ENCODE measurements at places on chromosomes 5 and 9.
A peak's percentile ranks its signal among the peaks of the same experiment; 100 is the strongest.

DNA sequence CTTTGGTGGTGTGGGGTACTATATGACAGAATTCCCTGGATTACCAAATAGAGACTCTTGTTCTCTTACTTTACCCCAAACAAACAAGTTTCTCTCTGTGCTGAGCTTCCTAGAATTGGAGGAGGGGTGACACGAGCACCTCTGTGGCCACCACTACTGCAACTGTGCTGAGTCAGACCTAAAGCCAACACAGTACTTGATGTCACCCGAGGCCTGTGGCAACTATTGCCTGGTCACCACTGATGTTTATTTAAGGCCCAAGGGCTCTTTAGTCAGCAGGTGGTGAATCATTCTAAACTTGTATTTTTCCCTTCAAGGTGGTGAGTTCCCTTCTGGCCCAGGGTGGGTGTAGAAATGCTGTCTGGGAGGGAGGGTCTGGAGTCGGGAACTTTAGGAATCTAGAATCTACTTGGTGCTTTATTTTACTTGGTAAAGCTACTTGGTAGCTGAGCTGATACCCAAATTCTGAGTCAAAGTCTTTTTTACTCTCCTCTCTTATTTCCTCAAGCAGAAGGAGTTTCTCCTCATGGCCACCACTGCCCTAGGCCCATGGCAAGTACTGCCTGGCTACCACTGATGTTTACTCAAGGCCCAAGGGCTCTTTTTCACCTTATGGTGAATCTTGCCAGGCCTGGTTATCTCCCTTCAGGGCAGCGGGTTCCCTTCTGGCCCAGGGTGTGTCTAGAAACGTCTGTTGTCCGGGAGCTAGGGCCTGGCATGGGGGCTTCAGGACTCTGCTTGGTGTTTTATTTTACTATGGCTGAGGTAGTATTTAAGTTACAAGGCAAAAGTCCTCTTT lies 9.8 kb downstream of the LURAP1L start:
- peak; percentile 76 for DNase-seq

GRCh38 chr9:504921-505740 lies 290.5 kb downstream of the DOCK8 start:
- peak; percentile 3 for DNase-seq

- no peak for DNase-seq
Measured at GRCh38 chr5:67416133-67416937, 219.7 kb upstream of the CD180 start.

DNA sequence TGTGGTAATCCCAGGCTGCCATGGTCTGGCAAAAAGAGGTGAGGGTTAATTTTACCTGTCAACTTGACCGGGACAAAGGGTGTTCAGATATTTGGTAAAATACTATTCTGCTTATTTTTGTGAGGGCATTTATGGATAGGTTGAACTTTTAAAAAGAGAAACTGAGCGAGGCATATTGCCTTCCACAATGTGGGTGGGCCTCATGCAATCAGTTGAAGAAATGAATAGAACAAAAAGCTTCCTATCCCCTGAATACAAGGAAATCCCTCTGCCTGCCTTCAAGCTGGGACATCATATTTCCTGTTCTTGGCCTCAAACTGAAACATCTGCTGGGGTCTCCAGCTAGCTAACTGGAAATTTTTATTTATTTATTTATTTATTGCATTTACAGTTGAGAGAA lies 734.7 kb downstream of the IRX1 start:
- DNase-seq, result no peak

DNA sequence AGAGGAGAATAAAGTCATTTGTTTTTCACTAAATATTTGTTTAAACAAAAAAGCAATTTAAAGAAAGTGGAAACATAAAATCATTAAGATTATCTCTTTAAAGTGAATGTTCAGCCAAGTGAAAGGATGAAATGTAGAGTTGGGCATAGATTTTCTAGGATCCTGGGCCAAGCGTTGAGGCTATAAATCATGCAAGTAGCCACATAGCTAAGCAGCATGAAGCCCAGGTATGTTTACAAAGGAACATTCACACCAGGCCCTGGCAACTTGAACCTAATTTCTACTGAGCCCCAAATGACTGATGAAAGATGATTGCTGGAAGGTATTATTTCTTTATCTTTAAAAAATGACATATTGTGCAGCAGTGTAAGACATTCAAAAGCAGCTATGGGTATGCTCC lies 461.8 kb downstream of the MAT2B start:
- DNase-seq, result no peak

- DNase-seq, result no peak
Measured at GRCh38 chr9:112554516-112554915, 67.9 kb downstream of the KIAA1958 start.

DNA sequence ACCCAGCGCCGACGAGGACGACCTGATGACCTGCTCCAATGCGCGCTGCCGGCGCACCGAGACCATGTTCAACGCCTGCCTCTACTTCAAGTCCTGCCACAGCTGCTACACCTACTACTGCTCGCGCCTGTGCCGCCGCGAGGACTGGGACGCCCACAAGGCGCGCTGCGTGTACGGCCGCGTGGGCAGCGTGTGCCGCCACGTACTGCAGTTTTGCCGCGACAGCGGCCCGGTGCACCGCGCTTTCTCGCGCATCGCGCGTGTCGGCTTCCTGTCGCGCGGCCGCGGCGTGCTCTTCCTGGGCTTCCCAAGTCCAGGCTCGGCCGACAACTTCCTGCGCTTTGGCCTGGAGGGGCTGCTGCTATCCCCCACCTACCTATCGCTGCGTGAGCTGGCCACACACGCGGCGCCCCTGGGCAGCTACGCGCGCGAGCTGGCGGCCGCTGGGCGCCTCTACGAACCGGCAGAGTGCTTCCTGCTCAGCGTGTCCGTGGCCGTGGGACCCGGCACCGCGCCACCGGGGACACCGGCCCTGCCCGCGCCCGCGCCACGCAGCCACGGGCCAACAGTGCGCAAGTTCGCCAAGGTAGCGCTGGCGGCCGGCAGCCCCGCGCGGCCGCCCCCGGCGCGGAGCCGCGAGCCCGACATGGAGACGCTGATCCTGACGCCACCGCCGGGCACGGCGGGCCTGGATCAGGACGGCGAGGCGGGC lies 2.7 kb upstream of the PHPT1 start:
- DNase-seq, result no peak

GRCh38 chr9:36928670-36929349 lies 105.3 kb downstream of the PAX5 start:
- no peak for DNase-seq

DNA sequence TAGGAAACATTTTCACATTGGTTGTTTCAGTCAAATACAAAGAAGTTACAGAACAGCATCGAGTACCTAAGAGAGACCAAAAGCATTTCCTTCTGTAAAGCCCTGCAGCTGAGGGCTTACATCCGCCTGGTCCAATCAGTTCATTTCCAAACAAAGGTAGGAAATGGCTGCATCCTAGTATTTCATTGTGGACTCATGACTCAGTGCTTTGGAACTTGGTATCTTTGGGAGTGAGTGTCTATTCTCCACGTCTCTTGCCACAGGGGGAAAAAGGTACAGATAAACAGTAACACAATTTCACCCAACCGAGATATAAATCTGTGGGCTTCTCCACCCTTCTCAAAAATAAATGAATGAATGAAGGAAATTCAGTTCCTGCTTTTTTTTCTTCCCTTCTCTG lies 75.4 kb downstream of the NFIB start:
- DNase-seq, result peak; percentile 50

- DNase-seq, result no peak
Measured at GRCh38 chr5:154878642-154879335, 20.4 kb downstream of the CNOT8 start.

DNA sequence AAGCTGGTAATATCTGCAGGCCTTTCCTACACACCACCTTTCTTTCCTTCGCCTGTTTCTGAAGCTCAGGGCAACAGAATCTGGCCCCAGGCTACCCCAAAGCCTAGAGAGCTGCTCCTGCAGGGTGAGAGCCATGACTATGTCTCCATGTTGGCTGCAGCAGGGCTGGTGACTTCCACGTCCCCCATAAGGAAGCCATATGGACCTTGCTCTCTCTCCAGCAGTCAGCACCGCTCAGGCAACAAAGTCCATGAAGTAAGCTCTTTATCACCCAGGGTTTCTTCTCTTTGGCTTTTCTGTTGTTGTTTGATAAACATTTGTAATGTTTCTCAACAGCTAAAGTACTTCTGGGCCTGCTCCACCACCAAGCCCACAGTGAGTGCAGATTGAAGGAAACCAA lies 125.2 kb downstream of the SLIT3 start:
- no peak for DNase-seq

GRCh38 chr9:82134010-82134409 lies 145.4 kb downstream of the SPATA31D1 start:
- no peak for DNase-seq

DNA sequence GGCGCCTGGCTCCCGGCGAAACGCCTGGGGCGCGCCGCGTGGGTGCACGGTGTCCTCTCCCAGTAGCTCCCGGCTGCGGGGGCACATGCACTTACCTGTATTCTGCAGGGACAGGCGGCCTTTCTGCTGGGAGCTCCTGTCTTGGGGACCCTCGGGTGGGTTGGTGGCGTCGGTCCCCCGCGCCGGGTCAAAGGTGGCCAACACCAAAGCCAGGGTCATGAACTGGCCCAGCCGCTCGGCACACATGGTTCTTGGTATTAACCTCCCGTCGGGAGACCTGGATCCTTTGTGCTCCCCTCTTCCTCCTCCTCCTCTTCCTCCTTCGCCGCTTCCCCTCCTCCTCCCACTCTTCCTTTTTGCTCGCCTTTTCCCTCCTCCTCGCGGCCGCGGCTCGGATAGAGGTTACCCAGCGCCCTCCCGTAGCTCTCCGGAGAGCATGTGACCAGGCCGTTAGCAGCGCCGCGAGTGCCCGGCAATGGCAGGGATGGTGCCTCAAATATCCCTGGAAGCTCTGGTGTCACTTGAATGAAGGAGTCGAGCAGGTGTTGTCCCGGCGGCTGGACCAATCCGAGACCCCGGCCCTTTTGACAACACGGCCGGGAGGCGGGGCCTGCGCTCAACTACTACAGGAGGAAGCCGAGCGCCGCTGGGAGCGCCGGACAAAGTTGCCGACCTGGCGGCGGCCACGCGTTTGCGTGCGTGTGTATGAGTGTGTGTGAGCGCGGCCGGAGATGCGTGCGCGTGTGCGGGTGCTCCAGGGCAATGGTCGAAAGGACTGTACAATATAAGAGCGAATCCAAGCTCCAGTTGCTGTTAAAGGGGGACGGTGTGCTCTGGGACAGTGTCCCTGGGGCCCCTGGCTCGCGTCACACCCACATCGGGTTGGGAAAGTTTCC lies at the start of gene STC2:
STC2 (minus strand) TSS at position 467 of the 896 bp plus-strand sequence; CDS start at position 246, 221 bp downstream.
- DNase-seq, result peak; percentile 96

DNA sequence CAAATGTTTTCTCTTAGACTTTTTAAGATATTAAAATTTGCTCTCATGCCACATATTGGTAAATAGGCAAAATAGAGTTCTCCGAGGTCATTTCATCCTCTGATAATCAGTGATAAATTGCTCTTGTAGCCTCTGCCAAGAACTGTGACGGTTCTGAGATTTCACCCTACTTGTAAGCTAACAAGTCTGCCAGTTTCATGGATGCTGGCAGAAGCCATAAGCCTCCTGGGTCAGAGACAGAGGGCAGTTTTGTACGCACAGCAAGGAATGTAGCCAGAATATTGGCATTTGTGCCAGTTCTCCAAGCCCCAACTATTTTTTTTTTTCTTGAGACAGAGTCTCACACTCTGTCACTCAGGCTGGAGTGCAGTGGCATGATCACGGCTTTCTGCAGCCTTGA lies 945.0 kb upstream of the WWC1 start:
- no peak for DNase-seq

- no peak for DNase-seq
Measured at GRCh38 chr5:6455571-6456200, 7.0 kb downstream of the UBE2QL1 start.

GRCh38 chr9:132755096-132755495 lies 84.8 kb downstream of the GTF3C4 start:
- no peak for DNase-seq

DNA sequence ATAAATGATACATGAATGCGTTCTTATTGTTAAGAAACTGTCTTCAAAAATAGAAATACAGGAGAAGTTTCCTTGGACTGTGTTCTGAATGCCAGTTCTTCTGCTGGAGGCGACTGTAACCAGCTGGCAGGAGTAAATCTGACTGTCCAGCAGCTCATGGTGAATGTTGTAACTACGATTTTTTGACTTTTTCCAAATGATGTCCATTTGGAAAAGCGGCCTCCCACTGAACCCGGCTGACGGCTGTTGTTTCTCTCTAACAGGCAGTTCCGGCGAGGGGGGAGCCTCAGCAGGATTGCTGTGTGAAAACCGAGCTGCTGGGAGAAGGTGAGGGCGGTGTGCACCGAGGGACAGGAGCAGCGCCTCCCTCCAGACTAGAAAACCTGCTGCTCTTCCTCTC lies 91.9 kb downstream of the EHMT1 start:
- no peak for DNase-seq

GRCh38 chr5:123756318-123756665 lies 244.3 kb downstream of the CSNK1G3 start:
- no peak for DNase-seq

DNA sequence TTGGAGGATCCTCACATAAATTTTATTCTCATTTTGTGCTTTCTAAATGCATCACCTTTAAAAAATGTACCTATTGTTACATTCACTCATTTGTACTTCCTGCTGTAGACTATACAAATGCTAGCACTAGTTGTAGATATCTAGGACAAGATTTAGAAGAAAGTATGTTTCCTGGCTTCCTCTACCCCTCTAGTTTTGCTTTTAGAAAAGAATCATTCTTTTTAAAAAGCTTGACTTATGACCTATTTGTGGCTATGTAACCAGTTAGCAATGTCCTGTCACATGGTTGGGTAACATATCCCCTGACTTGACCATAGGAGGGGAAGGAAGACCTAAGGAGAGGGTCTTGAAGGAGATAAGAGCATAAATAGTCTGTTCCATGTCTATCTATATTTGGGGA lies 13.3 kb downstream of the CAMK4 start:
- no peak for DNase-seq

DNA sequence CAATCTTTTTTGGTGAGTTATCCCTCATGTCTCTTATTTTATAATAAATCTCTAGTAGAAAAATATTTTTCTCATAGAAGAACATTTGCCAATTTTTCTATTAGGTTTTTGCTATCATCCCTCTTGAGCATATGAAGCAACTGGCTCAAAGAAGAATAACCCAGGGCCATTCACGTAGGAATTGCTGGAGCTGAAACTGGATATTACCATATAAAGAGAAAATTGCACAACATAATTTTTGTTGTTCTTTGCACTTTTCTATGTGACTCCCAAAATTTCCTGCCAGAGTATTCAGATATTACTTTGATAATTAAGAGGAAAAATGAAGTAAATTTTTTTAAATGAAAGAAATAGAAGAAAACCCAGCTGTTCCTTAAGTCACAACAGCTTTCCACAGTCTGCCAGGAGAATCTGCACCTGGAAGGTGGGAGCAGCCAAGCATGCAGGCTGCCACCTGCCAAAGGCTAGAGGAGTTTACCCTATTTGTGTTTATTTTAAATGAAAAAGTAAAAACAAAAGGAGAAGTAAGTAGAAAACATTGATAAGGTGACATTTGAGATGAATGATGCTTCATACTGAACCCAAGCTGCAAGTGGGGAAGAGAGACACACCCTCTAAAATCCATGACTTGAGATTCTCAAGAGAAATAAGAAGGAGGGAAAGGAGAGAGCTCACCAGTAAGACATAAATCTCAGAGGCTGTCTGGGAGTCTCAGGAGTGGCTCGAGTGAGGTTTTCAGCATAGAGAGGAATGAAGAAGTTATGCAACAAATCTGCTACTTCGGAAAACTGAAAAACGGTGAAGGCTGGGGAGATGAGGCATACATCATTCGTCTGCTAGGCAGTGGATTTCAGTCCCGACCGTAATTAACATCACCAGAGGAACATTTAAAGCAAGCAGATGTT lies 31.5 kb upstream of the FREM1 start:
- DNase-seq, result no peak

- DNase-seq, result peak; percentile 76
Measured at GRCh38 chr5:181246276-181247049, 2.8 kb upstream of the RACK1 start.

- DNase-seq, result no peak
Measured at GRCh38 chr9:109092051-109092580, 27.6 kb downstream of the TMEM245 start.
